ENCODE measurements at places on chromosomes 2 and 18. TPM values are rescaled to one million over a fixed set of nuclear protein-coding genes. Genes with fewer than 3 reads are reported as not detected.
A peak's percentile ranks its signal among the peaks of the same experiment; 100 is the strongest.

DNA sequence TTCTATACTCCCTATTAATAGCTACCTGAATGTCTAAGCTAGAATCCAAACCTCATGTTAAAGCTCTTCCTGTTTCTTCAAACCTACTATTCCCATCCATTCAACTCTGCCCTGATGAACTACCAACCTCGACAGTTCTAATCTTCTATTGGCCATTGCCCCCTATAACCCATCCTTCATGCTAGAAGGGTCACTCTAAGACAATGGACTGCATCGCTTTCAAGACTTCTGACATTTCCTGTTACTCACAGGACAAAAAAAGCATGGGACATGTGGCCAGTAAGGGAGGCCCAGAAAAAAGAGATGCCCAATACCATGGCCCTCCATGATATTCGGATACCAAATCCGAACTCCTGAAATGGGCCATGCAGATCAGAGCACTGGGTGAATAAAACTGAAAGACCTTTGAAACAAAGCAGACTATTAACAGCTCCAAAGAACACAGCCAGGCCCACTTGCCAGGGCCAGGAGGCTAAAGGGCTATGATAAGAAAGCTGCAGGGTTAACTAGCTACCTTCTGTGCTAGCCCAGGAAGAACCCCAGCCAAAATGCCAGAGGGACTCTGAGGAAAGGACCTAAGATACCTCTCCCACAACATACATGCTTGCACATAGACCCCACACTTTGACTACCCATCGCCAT is 4.5 kb downstream of the B4GALT6 start:
- no peak overlapping the region for H3K27ac ChIP-seq
- H3K4me3 ChIP-seq: no peak overlapping the region
- H3K4me1 ChIP-seq: peaks cover 5% of the 10 kb centered on the region
- DNase-seq: no peak
- peaks cover 53% of the 10 kb centered on the region for H3K27me3 ChIP-seq

DCDC2C gene
- not detected for total RNA-seq

DNA sequence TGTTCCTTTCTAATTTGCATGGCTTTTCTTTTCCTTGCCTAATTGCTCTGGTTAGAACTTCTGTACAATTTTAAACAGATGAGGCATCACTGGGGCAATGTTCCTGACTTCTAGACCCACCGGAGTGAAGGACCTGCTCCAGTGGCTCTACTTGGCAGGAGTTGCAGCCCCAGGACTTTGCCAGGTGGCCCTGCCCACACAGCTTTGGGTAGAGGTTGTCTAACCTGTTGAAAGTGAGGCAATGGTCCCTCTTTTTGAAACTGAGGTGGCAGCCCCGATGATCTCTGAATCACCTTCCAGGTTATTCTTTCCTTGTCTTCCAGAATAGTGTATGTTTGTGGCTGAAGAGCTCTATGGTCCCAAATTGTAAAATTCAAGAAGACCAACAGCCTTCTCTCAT is 29.9 kb upstream of the ZNF512 start:
- DNase-seq: no peak
- H3K4me1 ChIP-seq: no peaks in the 10 kb centered on the region
- no peaks in the 10 kb centered on the region for H3K36me3 ChIP-seq

DNA sequence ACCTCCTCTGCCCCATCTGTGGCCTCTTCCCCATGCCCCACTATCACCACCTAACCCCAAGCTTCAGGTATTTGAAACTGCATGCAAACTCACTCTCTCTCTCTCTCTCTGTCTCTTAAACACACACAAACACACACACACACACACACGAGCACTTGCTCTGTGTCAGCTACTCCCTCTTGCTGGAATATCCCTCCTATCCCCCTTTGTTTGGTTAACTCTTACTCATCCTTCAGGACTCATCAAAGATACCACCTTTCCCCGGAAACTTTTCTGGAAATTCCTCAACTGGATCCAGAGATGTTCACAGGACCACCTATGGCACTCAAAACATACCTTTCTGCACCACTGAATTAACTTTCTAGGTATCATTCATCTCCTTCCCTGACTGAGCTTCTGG is 222.8 kb upstream of the TMEM200C start:
- no peaks in the 10 kb centered on the region for H3K27me3 ChIP-seq
- H3K4me1 ChIP-seq: no peaks in the 10 kb centered on the region
- no peaks in the 10 kb centered on the region for H3K36me3 ChIP-seq
- DNase-seq: no peak
- H3K4me3 ChIP-seq: no peak overlapping the region

- H3K36me3 ChIP-seq: no peaks in the 10 kb centered on the region
- H3K27ac ChIP-seq: no peak overlapping the region
- peaks cover 7% of the 10 kb centered on the region for H3K4me1 ChIP-seq
- no peak for DNase-seq
- peaks cover 13% of the 10 kb centered on the region for H3K27me3 ChIP-seq
Observed at GRCh38 chr2:197799068-197799467, 5.3 kb upstream of the PLCL1 start.

GRCh38 chr18:49177812-49178211 is 227.0 kb upstream of the SMAD7 start:
- H3K4me1 ChIP-seq: peaks cover 16% of the 10 kb centered on the region
- H3K27me3 ChIP-seq: no peaks in the 10 kb centered on the region
- peak overlapping the region; percentile 36 for H3K4me3 ChIP-seq
- peaks cover 2% of the 10 kb centered on the region for H3K36me3 ChIP-seq
- no peak overlapping the region for H3K27ac ChIP-seq
- DNase-seq: no peak

- no peak overlapping the region for H3K4me3 ChIP-seq
- H3K36me3 ChIP-seq: no peaks in the 10 kb centered on the region
- no peak for DNase-seq
- H3K4me1 ChIP-seq: no peaks in the 10 kb centered on the region
- no peak overlapping the region for H3K27ac ChIP-seq
- H3K27me3 ChIP-seq: no peaks in the 10 kb centered on the region
Observed at GRCh38 chr2:164335947-164336346, 285.3 kb downstream of the GRB14 start.

DGUOK gene
- 77.7 TPM for total RNA-seq

DNA sequence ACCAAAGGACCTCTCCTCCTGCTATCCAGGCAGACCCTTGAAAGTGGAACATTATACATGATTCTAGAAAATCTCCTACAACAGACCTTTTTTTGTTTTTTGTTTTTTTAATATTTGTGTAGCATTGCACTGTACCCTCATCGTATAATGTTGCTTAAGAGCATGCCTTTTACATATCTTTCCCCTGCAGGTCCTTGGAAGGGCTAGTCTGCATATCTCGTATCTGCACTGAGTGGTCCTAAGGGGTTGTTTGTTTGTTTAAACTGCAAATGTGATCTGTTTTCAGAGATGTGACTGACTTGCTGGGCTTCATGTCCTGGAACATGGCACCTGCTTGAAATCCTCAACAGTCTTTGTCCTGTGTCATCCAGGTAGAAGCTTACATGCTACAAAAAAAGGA is 204.1 kb downstream of the FAM210A start:
- H3K4me1 ChIP-seq: no peaks in the 10 kb centered on the region
- H3K36me3 ChIP-seq: peaks cover 24% of the 10 kb centered on the region
- no peak for DNase-seq
- no peaks in the 10 kb centered on the region for H3K27me3 ChIP-seq

MOCOS gene
- total RNA-seq: 0.19 TPM

GRCh38 chr2:127187081-127187775 is 32.9 kb downstream of the CYP27C1 start:
- peaks cover 3% of the 10 kb centered on the region for H3K4me1 ChIP-seq
- no peaks in the 10 kb centered on the region for H3K36me3 ChIP-seq
- no peak for DNase-seq
- H3K27ac ChIP-seq: no peak overlapping the region
- H3K4me3 ChIP-seq: no peak overlapping the region

GRCh38 chr18:35167857-35168256 is 73.0 kb upstream of the ZNF397 start:
- H3K4me1 ChIP-seq: peaks cover 3% of the 10 kb centered on the region
- no peak overlapping the region for H3K4me3 ChIP-seq
- DNase-seq: no peak
- H3K27ac ChIP-seq: no peak overlapping the region

LRP2 gene
- 0.40 TPM for total RNA-seq

GRCh38 chr2:3959372-3959771 is 256.0 kb downstream of the DCDC2C start:
- no peaks in the 10 kb centered on the region for H3K36me3 ChIP-seq
- H3K4me1 ChIP-seq: no peaks in the 10 kb centered on the region
- H3K27me3 ChIP-seq: no peaks in the 10 kb centered on the region
- no peak overlapping the region for H3K4me3 ChIP-seq

GRCh38 chr2:88350331-88351248 is 101.9 kb downstream of the FOXI3 start:
- peak overlapping the region; percentile 67 for H3K4me3 ChIP-seq
- H3K36me3 ChIP-seq: no peaks in the 10 kb centered on the region
- peak; percentile 71 for DNase-seq
- peaks cover 30% of the 10 kb centered on the region for H3K27me3 ChIP-seq
